Activated naive CD4-positive, alpha-beta T cell treated with Interleukin-2 at 50 U/mL for 16 hours (primary cell): ENCODE measurements at places on chromosomes 6 and 20.

DNA sequence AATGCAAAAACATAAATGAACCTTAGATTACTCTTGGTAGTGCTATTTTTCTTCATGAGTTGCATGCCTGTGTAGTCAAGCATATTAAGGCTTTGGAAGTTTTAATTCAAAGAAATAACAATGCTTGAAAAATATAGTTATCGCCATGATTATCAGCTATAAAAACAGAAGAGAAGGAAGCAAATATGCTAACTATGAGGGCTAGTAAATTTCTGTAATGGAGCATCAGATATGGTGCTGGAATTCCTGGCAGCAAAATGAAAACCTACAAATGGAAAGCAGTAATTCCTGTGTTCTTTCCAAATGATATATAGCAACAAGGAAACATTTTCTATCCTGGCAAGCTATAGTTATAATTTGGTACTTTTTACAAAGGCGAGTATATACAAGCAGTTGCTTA is 29.7 kb downstream of the DOP1A start:
- DNase-seq: no peak

DNA sequence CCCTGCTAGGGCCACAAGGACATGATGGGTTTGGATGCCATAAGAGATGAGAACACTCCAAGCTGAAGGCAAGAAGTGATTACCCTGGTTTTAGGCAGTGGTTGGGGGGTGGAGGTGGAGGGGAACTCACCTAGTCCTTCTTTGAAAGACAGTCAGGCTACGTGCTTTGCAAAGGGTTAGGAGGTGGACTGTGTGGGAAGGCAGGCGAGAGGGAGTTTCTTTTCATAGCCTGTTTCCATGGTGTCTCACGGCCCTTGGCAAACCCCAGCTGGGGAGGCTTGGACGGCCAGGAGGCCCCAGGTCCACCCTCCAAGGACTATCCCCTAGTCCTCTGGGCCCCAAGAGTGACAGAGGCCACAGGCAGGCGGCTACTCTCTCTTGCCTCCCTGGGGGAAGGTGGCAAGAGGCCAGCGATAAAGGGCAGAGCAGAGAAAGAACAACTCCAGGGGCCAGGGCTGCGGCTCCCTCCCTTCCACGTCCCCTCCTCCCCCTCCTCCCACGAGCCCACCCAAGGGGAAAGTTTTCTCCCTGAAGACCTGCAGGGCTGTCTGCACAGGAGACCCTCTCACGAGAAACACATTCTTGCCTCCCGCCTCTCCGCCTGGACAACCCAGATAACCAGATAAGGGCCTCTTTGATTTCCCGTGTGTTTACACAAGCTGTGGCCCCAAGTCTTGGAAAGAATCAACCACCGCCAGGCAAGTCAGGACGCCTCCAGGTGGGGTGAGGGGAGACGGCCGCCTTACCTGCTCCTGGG is 74.4 kb downstream of the NOL4L start:
- no peak for DNase-seq

- no peak for DNase-seq
Measured at GRCh38 chr6:26295691-26296555, 69.1 kb upstream of the BTN3A2 start.

GRCh38 chr6:160427312-160428068 is 79.3 kb downstream of the SLC22A3 start:
- DNase-seq: no peak

DNA sequence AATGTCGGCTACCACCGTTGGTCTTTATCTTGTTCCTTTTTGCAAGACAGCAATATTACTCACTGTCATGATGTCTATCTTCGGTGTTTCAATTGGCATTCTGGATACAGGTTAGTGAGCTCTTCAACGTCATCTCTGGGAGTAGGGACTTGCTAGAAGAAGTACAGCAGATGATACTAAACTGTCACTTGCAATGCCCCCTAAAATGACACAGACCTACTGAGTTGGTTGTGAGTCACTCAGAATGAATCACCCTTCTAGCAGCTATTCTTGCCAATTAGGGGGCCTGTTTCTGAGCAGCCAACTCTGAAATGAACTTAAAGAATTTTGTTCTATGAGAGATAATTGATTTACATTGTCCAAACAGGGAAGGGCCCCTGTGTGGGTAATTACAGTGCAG is 176.5 kb downstream of the SLC16A10 start:
- DNase-seq: no peak

DNA sequence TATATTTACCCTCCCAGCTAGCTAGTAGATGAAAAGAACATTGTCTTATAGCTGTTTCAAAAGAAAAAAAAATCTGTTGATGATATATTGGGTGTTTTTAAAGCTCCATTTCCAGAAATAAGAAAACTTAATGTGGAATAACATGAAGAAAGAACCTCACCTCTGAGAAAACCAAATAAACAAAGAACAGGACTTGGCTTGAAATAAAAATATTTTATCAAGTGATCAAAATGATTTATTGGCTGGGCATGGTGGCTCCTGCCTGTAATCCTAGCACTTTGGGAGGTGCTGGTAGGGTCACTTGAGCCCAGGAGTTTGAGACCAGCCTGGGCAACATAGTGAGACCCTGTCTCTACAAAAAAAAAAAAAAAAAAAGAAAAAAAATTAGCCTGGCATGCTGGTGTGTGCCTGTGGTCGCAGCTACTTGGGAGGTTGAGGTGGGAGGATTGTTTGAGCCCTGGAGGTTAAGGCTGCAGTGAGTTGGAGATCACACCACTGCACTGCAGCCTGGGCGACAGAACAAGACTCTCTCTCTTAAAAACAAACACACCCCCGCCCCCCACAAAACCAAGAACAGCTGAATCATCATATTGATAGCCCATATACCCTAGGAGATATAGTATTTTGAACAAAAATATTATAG is 7.9 kb downstream of the RNF24 start:
- DNase-seq: no peak
